ENCODE measurements at places on chromosomes 6 and 20. TPM values are rescaled to one million over a fixed set of nuclear protein-coding genes. Genes with fewer than 3 reads are reported as not detected.

GRCh38 chr6:46235242-46235641, 64.5 kb upstream of the ENPP5 start:
- DNase-seq, result no peak

DNA sequence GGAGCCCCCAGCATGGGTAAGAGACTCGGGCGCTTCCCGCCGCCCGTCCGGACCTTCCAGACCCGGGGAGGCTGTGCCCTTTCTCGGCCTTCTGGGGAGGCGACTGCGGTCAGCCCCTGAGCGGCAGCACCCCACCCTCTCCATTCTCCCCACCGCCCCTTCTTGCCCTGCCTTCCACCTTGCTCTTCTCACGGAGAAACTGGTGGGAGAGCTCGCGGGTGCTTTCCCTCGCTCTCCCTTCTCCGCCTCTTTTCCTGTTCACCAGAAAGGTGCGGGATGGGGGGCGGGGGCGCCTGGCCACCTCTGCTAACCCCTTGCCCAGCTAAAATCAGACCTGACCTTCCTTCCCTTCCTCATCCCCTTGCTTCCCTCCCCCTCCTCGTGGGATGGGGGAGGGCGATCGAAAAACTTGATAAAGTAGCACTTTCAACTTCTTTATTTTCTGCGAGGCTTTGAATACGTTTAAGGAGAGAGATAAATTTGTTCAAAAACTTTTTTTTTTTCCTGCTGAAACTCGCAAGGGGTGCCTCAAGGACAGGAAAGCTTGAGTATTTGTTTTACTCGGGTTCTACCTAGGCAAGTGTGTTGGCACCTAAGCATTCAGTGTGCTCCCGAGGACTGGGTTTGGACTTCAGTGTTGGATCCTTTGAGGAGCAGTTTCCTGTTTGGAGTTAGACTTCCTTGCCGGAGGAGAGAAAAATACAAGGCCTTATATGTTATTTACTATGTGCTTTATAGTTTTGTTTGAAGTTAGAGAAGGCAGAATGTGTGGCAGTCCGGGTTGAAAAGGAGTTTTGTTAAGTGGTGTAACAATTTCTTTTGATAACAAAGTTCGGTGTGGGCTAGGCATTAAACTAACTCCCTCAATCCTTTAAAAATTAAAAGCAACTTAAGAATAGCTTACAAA, 897 bp downstream of the CD2AP start:
- DNase-seq, result peak; percentile 65

DNA sequence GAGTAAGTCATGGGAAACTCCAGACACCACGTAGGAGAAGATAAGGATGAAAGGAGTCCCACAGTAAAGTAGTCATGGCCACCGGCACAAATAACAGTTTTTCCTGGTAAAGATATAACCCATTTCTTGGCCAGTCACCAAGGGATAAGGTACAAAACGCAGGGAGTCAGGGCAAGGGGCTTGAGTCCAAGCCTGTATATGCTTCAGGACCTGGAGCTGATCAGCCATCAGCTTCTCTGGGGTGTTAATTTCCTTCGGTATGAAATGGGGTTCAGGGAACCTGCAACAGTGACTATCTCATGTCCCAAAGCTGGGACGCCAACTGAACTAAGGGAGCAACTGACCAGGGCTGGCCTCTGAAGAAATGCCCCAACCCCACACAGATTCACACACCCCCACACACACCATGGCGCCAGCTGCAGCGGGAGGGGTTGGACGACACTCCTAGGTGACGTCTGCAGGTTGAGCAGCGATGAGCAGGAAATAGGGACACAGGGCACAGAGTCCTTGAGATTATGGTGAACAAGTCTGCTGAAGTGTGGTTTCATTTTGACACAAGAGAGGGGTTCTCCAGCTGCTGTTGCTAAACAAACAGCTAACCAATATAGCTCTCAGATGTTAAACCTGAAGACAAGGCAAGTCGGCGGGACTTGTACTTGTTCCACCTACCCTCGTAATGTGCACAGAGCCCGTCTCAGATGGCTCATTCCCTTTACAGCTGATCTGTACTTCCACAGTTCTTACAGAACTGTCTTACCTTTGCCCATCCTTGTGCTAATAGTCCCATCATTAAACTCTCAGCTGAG, 7.4 kb upstream of the ADTRP start:
- no peak for DNase-seq

- DNase-seq, result no peak
These were observed 39.1 kb upstream of the ANKRD60 start for GRCh38 chr20:58267389-58268215.

GRCh38 chr6:130675072-130675471, 152.1 kb upstream of the SMLR1 start:
- no peak for DNase-seq

DNA sequence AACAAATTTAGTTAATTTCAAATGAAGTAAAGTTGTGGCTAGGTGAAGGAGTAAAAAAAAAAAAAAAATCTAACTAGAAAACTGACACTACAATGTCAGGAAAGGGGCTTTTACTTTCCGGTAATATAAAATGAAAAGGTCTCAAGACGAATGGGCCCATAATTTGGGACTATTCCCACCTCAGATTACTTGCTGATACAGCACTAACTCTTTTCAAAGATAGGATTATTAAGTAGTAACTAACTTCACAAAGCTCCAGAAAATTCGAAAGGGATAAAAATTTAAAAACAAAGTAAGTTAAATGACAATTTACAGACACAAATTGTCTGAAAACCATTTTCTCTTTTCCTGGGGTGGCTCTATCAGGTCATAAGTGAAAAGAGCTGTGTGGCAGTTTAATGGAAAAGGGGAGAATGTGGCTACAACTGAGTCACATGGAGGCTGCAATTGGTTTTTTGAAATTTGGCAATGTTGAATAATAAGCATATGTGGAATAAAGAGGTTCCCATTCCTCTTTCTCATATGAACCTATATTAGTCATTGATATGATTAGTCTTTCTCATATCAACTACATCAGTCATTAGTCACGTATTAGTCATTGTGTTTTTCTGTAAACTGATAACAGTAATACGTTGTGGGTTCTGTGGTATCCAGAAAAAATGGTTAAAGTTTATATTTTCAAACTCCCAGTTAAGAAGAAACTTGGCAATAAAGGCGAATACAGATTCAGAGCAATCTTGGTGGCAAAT, 78.0 kb downstream of the RWDD2A start:
- DNase-seq, result no peak

- no peak for DNase-seq
These were observed 9.9 kb downstream of the KIAA1755 start for GRCh38 chr20:38250609-38251008.

DNA sequence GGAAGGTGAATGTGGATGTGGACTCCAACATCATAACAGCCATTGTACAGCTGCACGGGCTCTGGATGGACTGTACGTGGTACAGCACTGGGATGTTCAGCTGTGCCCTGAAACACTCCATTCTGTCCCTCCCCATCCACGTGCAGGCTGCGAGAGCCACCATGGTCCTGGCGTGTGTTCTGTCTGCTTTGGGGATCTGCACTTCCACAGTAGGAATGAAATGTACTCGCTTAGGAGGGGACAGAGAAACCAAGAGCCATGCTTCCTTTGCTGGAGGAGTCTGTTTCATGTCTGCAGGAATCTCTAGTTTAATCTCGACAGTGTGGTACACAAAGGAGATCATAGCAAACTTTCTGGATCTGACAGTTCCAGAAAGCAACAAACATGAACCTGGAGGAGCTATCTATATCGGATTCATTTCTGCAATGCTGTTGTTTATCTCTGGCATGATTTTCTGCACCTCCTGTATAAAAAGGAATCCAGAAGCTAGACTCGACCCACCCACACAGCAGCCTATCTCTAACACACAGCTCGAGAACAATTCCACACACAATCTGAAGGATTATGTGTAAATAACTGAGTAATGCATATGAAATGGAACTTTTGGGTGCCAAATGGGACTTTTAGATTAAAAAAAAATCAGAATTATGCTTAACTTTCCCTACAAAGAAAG, 12.1 kb downstream of the CLDN20 start:
- DNase-seq, result peak; percentile 62

DNA sequence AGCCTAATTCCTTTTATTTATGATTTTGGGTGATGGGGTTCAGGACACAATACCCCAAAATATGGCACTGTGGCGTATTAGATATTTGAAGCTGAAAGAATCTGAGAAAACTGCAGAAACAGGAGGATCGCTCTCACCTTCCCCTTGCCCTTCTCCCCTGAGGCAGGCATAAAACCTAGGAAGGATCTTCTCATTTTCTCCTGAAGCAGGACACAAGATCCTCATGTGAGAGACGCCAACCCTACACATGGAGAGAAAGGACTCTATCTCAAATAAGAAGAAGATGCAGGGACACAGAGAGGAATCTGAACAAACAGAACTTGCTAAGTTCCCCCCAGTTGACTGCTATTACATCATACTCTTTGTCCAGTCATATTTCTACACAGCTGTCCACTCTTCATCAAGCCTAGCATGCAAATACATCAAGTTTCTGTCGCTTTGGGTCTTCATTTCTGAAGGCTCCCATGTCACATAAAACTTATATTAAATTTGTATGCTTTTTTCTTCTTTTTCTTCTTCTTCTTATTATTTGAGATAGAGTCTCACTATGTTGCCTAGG, 109.0 kb downstream of the DTNBP1 start:
- DNase-seq, result no peak

GRCh38 chr20:11132819-11133415, 459.1 kb upstream of the JAG1 start:
- DNase-seq, result no peak

DNA sequence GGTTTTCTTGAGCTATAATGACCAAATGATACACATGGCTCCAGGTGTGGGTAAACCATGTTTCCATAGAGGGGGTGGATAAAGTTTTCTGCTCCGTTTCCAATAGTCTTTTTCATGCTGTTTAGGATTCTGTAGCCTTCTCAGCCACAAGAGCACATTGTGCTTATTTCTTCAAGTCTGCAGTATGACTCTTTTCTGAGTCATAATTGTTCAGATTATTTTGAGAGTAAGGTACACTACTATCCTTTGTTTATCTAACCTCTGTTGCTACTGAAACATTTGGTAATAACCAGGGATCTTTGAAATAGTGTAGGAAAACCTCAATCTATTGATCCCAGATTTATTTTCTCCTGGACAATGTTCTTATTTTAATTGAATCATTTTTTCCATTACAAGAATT, 247.9 kb upstream of the BMP2 start:
- no peak for DNase-seq

DNA sequence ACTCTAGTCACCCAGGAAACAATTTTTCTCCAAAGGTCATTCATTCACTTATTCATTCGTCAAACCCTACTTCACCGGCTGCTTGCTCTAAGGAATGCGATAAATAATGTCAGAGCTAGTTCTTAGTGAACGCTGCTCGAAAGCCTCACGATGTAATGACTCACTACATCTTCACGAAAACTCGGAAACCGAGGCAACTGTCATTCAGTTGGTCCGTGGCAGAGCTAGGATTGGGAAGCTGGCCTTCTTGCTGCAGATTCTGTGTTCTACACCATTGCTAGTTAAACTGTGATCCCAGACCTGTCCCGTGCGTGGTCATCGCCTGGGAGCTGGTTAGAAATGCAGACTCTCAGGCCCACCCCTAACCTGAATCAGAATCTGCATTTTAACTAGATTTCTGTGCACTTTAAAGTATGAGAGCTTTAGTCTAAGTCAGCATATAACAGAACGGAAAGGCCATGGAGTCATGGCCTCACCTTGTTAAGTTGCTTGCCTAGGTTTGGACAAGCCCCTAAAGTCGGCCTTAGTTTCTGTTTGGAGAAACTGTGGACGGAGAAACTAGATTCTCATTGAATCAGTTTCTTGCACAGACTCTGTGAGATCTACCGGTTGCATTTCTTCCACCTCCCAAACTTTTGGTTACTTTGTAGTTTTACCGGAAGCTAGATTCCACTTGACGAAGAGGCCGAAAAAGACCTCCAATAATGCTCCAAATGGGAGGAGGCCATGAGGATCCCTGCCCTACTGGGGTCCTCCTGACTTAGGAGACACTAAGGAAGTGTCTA, 651 bp upstream of the CCND3 start:
- DNase-seq, result no peak

- DNase-seq, result peak; percentile 80
These were observed 828 bp upstream of the SULF2 start for GRCh38 chr20:47785854-47786764.

- DNase-seq, result peak; percentile 39
These were observed 6.4 kb downstream of the OSBPL2 start for GRCh38 chr20:62244644-62245108.

GRCh38 chr6:36290668-36291620, 21.1 kb downstream of the PNPLA1 start:
- DNase-seq, result peak; percentile 71

DNA sequence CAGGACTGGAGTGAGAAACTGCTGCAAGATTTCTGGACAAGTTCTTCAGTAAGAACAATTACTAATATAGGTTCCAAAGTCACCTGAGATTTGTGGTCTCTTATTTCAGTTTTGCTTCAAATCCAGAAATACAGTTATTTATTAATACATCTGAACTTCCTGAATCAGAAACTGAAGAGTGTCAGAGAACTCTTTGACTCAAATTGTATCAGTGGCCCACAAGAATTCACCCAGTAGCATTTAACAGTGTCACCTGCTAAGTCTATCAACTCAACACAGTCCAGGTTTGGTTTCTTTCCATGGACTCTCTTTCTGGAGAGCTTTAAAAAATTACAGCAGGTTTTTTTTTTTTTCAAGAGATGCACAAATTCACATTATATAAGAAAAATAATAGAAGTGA, 18.8 kb upstream of the NHSL1 start:
- no peak for DNase-seq

DNA sequence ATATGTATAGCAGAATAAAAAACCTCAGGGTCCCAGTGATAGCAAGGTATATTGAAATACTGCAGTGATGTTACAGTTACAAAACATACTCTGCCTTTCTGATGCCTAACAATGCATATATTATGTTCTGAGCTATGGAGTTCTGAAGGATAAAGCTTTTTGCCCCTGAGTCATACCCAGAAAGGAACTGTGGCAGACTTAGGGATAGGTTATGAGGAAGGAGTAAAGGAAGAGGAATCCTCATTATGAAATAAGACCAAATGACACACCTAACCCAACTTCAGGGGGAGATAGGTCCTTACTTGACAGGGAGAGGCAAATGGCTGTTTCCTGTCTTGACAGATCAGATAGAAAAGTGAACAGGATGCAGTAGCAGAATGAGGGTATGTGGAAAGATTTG, 940.6 kb upstream of the FLRT3 start:
- DNase-seq, result no peak

- DNase-seq, result no peak
These were observed 35.5 kb upstream of the TMX4 start for GRCh38 chr20:8055096-8055495.

RSPO4 gene
- not detected for total RNA-seq

GPSM3 gene
- 6.3 TPM for total RNA-seq

WFDC5 gene
- total RNA-seq, result not detected

RNF217 gene
- total RNA-seq, result 8.0 TPM

DDO gene
- total RNA-seq, result 29.7 TPM

CLIC5 gene
- total RNA-seq, result 312 TPM

SH3BGRL2 gene
- total RNA-seq, result 7.9 TPM

LTB gene
- total RNA-seq, result 1.6 TPM

DDR1 gene
- total RNA-seq, result 32.5 TPM

PTCRA gene
- not detected for total RNA-seq

FAM209B gene
- total RNA-seq, result not detected

WFDC12 gene
- not detected for total RNA-seq

SLC22A2 gene
- total RNA-seq, result not detected

All from Right ventricle myocardium inferior (tissue), 1 donor.